ENCODE measurements at places on chromosomes 3 and 15.

GRCh38 chr15:91228383-91228782 is 128.3 kb downstream of the SV2B start:
- DNase-seq: no peak

DNA sequence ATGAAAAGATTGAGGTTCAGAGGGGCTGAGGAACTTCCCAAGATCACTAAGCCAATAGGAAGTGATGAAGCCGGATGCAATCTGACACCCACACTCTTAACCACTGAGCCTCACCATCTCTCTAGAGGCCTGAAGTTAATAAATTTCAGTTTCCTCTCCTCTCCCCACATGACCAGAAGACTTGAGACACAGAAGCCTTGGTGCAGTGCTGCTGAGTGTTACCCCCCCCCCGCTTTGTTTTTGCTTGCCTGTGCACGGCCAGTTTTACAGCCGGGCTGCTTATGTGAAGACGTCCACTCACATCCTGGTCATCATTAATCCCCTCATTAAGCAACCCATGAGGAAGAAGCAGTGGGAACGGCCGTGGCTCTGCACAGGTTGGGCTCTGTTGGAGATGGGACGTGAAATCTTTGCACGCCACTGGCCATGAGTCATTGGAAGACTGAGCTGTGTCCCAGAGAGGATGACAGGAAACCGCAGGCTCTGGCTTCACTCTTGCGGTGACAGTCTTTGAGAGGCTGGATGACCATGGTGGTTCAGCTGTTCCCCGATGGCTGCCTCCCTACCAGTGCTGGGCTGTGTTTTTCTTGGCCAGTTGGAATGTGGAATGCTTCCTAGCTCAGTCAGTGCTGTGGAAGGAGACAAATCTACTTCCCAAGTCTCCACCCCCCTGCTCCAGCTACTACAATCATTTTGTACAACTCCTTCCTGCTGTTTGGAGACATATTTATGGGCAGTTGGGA is 232.6 kb upstream of the LRTM1 start:
- no peak for DNase-seq

DNA sequence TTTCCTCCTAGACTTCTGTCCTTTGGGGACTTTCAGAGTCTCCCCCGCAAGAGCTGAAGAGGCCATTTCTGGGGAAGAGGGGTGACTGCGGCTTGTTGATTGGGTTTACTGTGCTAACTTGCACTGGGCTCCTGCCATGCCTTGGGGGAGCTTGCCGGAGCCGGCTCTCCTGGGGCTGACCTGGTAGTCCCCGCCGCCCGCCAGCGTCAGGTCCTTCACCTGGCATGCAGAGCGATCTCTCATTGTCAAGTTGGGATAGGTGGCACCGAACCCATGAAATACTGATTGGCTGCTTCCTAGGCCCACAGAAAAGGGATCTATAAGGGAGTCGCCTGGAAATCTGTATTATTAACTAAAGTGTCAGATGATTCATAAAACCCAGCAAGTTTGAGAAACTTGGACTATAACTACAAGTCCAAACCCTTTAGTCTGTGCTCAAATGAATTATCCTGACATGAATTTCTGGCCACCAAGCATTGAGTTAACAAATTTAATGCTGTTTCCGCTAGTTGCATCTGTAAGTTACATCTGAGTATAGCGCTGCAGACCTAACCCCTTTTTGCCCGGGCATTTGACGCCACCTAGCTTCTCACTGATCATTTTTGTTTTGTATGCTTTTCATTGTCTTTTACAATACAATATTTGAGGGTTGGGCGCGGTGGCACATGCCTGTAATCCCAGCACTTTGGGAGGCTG is 607 bp upstream of the IMP3 start:
- peak; percentile 44 for DNase-seq

- DNase-seq: no peak
Measured at GRCh38 chr15:66068801-66069200, 184.7 kb downstream of the MEGF11 start.

DNA sequence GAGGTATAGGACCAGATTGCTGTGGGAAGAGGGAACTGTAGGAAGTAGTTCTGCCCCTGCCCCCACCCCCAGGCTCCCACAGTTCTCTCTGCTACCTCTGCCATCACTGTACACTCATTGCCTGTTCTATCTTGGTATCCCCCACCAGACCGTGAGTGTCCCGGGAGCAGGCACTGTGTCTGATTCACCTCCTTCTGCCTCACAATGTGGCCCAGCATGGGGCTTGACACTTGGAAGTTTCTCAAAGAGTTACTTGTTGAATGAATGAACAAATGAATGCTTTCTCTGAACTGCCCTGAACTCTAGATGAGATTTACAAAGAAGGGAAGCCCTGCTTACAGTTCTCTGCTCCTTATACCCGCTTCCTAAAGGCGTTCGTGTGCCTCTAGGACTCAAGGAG is 27.1 kb upstream of the PIK3CB start:
- DNase-seq: no peak

DNA sequence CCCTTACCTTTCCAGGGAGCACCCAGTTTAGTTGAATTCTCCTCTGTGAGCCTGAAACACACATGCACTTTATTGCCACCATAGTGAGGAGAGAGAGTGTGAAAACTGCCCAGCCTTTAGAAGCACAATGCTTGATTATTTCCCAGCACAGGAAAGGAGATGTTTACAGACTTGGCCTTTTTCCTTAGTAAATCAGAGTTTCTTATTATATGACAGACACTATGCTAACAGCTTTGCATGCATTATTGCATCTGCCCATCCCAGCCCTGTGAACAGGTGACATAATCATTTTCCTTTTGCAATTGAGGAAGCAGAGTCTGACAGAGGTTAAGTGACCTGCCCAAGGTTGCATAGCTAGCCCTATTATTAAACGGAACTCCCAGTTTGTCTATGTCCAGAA is 36.5 kb downstream of the CAPN3 start:
- DNase-seq: no peak

- no peak for DNase-seq
Measured at GRCh38 chr3:48151058-48151806, 37.0 kb downstream of the CDC25A start.

GRCh38 chr3:165642761-165643420 is 194.3 kb downstream of the BCHE start:
- DNase-seq: no peak

GRCh38 chr15:31324186-31324585 is 2.4 kb upstream of the KLF13 start:
- no peak for DNase-seq

DNA sequence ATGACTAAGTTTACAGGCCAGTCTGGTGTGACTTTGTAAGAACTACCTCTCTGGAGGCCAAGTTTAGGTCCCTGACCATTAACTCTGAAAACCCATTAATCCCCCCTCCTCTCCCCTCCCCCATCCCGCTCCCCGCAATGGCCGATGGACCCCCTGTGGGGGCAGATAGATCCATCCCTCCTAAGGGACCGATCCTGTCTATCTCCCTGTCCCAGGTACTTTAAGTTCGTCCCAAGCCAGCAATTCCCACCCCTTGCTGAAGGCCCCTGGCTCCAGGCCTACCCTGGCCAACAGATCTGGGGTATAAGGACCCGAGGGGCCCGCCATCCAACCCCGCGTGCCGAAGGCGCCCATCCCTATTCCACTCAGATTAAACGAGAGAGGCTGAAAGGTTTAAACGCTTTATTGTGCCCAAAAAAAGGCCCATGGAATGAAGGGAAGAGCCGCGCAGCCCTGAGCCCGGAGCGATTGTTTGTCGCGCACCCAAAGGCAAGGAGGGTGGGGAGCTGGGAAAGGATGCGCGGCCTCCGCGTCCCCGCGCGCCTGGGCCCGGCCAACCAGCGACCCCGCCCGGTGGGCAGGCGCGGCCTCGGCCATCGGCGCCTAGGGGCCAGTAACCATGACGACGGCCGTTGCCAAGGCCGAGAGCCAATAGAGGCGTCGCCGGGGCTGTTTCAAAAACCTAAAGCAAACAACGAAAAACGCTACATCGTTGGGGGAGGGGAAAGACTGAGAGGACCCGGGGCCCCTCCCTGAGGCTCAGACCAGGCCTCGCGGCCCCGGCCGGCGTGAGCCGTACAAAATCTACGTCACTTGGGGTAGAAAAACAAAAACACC is 35.9 kb downstream of the HMCES start:
- DNase-seq: peak; percentile 93

DNA sequence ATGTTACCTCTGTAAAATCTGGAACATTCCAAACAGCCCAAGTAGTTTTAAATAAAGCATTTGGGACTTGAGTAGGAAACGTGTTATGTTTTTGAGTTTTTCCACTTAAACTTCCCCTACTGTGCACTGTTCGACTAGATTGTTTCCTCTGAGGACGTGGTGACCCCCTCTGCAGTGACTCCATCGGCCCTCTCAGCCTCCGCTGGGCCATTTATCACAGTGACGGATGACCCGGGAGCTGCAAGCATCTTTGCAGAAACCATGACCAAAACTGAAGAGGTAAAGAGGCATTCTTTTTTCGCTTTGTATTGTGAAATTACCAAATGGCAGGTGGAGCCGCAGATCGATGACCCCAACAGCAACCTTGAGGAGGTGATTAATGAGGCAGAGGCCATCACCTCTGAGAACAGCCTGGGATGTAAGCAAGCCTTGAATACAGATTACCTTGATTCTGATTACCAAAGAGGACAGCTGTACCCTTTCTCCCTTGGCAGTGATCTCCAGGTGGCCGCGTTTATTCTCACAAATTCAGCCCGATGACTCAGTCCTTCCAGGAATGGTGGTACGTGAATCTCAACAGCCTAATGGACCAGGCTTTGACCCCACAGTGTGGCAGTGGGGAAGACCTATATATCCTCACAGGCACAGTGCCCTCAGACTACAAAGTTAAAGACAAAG is 79.1 kb upstream of the FAN1 start:
- DNase-seq: no peak

- no peak for DNase-seq
Measured at GRCh38 chr3:12948371-12948770, 107.0 kb upstream of the RPL32 start.

GRCh38 chr15:81346611-81347010 is 22.7 kb upstream of the STARD5 start:
- DNase-seq: no peak

- DNase-seq: no peak
Measured at GRCh38 chr3:30353711-30354467, 252.5 kb upstream of the TGFBR2 start.

DNA sequence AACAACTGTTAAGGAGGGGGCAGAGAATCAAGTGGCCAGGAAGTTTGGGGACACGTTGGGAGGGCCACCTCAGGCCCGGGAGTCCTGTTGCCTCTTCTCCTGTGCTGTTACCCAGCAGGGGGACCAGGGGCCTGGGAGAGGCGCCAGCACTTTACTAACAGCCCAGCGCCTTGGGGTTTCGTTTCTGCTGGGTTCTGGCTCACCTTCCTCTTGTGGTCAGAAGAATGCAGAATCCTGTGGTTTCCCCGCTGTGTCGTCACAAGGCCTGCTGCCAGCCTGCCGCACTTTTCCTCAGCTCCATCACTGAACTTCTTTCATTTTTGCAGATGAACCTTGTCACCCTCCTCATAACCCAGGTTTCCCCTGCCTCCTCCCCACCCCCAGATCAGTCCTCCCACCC is 67.7 kb downstream of the SLC30A4 start:
- no peak for DNase-seq

GRCh38 chr3:59450946-59451763 is 401.3 kb upstream of the CFAP20DC start:
- no peak for DNase-seq

GRCh38 chr15:69629631-69630161 is 177.1 kb downstream of the RPLP1 start:
- no peak for DNase-seq

GRCh38 chr3:60954048-60954447 is 297.2 kb downstream of the FHIT start:
- no peak for DNase-seq

DNA sequence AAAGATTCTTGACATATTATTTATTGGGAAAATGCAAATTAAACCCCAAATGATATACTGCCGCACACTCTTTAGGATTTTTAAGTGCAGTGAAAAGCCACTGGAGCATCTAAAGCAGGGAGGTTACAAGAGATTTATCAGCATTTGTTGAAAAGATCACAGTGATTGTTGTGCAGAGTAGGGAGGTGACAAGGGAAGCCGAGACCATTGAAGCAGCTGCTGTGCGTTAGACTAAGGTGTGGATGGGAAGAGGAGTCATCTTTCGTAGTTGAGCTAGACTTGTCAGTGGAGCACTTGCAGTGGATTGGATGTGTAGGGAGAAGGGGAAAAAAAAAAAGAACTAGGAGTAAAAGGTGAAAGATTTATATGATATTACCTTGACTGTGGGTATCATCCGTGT is 854.6 kb downstream of the NTRK3 start:
- no peak for DNase-seq

GRCh38 chr3:56761887-56762651 is 39.7 kb downstream of the ARHGEF3 start:
- no peak for DNase-seq

DNA sequence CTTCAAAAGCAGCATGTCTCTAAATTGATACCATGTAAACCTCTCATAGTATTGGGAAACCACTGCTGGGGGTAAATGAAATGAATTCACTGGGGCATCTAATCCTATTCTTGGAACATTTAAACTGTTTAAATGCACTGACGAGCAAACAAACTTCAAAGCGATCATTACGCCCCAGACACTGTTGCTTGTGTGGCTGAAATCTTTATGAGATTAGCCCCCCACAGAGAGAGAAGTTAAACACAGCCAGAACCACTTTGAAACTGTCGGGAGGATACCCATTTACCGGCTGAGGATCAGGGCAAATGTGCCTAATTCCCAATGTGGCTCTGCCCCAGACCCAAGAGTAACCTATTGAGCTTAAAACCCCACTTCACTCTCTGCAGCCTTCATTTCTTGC is 308.4 kb upstream of the CDIN1 start:
- no peak for DNase-seq

DNA sequence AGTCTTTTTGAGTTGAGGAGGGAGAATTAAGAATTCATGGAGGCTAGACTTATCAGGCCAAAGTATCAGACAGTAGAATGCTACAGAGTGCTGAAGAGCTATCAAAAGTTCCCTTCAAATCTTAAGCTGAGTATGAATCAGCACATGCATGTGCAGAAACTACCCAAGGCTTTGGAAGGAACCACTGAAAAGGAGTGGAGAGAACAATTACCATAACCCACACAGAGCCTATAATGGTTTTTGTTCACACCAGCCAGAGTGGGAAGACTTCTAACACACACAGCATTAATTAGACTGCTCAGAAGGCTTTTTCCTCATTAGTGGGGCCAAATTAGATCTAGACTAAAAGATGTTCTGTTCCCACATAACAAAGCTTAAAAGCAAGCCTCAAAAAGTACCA is 83.7 kb upstream of the SLC6A11 start:
- DNase-seq: no peak

- DNase-seq: no peak
Measured at GRCh38 chr3:121696186-121696585, 35.5 kb upstream of the HCLS1 start.

DNA sequence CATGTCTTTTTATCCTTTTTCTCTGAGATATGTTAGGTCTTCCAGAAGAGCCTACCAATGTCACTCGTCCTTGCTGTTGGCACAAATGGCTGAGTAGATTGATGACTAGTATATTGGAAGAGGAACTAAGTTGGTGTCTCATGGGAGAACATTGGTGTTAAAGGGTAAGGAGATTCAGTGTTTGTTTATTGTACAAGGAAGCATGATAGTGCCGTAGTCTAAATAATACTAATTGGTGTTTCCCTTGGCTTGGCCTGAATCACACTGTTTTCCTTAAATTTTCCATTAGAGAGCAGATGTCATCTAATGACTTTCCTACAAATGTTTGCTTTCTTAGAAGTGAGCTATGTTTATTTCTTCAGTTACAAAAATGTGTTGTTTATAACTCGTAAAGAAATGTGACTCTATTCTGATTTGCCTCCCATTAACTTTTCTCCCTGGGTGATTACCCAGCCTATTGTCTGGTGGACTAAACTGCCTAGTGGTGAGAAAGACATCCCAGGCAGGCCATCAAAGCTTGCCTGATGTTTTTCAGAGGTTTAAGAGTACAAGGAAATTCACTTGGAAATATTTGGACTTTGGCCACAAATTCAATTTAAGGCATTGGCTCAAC is 28.7 kb downstream of the ADAMTSL3 start:
- DNase-seq: no peak

Data from NCI-H2171 (cell line).